ENCODE measurements at places on chromosomes 1 and 21.

- peak; percentile 24 for DNase-seq
These were observed 972 bp downstream of the CFAP410 start for GRCh38 chr21:44337941-44338895.

DNA sequence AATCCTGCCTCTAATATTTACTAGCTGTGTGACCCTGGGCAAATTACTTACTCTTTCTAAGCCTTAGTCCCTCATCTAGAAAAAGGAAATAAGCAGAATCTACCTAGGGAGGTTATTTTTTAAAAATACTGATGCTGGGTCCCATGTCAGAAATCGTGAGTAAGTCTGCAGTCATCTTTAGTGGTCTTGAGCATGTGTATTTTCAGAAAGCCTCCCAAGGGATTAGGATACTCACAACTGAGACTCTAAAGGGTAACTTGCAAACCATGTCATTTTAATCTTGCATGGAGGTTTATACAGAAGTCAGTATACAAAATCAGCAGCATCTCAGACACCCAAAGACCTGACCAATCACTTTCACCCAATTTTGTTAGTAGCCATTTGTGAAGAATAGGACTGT, 43.2 kb downstream of the DSTYK start:
- DNase-seq = no peak

GRCh38 chr1:16205891-16206546, 6.4 kb downstream of the ARHGEF19 start:
- DNase-seq = no peak

DNA sequence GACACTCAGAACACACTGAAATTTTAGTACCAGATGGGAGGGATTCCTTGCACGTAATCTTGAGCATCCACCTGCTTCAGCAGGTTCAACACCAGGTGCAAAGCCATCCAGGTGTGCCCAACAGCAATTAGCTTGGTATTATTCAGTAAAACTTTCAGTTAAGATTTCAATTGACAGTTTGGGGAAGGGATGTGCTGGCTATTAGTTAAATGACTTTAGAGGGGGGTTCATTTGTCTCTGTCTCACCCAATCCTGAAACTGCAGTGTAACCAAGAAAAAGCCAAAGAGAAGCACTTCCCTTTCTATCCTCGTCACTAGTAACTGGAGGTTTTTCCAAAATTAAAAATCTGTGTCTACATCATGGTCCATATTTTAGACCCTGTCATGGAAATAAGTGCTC, 90.9 kb downstream of the PIK3R3 start:
- DNase-seq = no peak

GRCh38 chr1:63828322-63829044, 54.7 kb downstream of the ROR1 start:
- no peak for DNase-seq

- no peak for DNase-seq
These were observed 81.1 kb downstream of the ITPKB start for GRCh38 chr1:226657895-226658545.
